CD4-positive, alpha-beta T cell treated with Interleukin-12 subunit alpha and Interleukin-12 subunit beta, for 1 hour (primary cell): ENCODE measurements at places on chromosomes 3 and 15.

DNA sequence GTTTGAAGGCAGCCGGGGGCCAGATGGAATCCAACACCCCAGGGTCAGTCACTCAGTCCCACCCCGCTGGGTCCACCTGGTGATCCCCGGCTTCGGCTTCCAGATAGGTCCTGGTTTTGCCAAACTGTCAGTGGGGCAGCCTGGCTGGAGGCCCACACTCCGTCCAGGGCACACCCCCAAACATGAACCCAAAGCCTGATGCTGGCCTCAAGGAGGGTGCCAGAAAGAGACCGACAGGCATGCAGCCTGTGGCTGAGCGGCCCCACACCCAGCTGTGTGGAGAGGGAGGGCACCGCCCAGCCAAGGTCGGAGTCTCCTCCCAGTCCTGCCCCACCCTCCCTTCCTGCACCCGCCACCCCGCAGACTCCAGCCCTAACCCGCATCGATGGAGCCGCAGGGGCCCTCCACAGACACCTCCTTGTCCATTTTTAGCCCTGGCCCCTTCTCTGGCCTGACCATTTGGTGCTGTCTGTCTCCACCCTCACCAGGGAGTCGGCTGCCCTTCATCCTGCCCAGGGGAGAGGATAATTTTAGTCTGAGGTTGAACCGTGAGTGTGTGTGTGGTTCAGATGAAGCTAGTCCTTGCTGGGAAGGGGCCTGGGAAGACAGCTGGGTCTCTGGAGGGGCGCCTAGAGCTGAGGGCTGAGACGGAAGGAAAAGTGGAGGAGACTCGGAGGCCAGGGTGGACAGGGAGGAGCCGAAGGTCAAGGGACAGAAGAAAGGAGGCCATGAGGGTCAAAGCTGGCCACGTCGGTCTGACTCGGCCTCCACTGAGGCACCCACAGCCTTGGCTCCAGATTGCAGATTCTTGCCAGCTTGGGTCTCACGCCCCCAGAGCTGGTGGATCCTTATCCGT is 23.1 kb downstream of the TNK2 start:
- DNase-seq = no peak

GRCh38 chr15:73305331-73306211 is 63.2 kb downstream of the HCN4 start:
- peak; percentile 30 for DNase-seq

DNA sequence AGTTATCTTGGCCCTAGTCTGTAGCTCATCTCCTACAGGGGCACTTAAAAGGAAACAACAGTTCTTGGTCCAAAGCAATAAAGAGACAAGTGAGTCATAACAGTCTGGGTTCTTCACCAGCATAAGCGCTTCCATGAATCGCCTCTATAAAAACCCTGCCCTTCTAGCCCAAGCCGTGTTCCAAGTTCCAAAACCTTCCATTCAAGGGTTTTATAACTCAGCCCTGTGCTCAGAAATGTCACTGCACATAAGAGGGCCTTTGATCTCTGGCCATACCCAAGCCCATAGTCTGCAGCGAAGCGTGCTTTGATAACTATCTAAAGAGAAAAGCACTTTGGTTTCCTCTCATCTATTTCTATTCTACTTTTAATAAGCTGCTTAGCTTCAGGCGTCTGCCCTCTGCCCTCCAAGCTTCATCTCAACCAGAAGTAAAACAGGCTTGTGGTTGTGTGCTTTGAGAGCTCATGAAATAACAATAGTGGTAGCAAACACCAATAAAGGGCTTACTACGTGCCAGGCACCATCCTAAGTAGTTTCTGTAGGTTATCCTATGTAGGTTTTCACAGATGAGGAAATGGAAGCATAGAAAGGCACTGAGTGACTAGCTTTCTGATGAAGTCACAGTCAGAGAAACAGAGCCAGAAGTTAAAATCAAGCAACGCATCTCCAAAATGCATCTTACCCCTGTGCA is 64.0 kb upstream of the AKAP13 start:
- DNase-seq = peak; percentile 38

GRCh38 chr15:26772154-26773066 is at the start of gene GABRB3:
TSS of gene GABRB3 (minus strand) at chr15:26773066.
- DNase-seq = no peak

DNA sequence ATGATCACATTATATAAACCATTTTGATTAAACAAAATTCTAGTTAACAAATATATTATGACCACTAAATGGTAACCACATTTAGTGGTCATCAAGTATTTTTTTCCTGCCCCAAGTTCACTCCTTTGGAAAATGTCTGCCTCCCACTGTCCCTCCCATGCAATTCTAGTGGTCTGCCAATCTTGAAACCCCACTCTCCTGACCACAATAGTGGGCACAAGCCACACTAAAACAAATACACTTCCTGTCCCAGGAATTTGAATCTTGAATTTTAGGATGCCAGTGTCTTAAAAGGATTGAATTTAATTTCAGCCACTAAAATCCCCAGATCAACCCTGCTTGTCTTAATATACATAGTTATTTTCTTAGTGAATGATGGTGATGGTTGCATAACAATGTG is 14.0 kb upstream of the GPR156 start:
- DNase-seq = no peak

GRCh38 chr15:80173022-80173759 is 20.4 kb downstream of the FAH start:
- DNase-seq = peak; percentile 69

GRCh38 chr3:88641033-88641604 is 466.3 kb upstream of the EPHA3 start:
- no peak for DNase-seq

DNA sequence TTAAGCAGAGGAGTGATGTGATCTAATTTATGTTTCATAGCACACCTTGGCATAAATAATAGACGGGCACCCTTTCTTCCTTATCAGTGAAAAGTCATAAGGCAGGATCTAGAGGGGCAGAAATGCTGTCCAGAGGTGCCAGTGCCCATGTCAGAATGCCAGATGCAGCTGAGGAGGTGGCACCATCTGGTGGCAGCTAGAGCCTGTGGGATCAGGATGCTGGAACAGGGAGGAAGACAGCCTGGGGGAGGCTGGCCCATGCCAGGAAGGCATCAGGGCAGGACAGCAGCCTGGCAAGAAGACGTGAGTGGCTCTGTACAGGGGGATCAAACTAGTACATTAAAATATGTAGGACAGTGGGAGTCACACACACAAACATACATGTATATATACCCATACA is 16.5 kb downstream of the MYH15 start:
- no peak for DNase-seq

- DNase-seq = no peak
Measured at GRCh38 chr3:97917813-97918536, 54.3 kb downstream of the RIOX2 start.

DNA sequence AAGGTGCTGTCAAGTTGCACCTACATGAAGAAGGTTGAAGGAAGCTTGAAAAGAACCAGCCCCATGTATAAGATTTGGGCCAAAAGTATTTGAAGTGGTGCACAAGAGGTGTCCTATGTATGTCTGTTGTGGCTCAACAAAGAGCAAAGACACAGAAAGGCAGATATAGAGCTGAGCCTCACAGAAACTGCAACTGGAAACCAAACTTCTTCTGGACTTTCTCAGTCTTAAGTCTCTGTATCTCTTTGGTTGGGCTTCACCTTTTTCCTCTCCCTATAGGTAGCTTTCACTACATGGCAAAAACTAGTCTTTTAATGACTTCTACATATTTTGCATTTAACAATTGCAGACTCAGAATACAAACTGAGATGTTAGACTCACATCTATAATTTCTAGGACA is 8.8 kb upstream of the CMC1 start:
- DNase-seq = no peak

DNA sequence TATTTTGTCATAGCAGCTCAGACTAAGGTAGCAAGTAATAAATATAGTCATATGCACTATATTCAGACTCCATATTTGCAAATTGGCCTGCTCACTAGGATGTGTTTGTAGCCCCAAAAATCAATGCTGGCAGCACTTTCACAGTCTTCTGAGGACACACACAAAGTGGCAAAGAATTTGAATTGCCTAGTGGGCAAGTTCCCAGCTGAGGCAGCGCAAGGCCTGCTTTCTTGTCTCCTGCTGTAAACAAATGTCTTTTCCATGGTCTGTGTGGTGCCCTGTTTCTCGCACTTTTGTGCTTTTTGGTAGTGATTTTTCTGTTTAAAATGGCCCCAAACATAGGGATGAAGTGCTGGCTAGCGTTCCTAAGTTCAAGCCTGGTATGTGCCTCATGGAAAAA is 416.0 kb downstream of the OCA2 start:
- DNase-seq = no peak

- DNase-seq = no peak
Measured at GRCh38 chr3:21691036-21691435, 60.0 kb downstream of the ZNF385D start.

GRCh38 chr15:52214553-52214952 is 23.4 kb upstream of the GNB5 start:
- DNase-seq = no peak

DNA sequence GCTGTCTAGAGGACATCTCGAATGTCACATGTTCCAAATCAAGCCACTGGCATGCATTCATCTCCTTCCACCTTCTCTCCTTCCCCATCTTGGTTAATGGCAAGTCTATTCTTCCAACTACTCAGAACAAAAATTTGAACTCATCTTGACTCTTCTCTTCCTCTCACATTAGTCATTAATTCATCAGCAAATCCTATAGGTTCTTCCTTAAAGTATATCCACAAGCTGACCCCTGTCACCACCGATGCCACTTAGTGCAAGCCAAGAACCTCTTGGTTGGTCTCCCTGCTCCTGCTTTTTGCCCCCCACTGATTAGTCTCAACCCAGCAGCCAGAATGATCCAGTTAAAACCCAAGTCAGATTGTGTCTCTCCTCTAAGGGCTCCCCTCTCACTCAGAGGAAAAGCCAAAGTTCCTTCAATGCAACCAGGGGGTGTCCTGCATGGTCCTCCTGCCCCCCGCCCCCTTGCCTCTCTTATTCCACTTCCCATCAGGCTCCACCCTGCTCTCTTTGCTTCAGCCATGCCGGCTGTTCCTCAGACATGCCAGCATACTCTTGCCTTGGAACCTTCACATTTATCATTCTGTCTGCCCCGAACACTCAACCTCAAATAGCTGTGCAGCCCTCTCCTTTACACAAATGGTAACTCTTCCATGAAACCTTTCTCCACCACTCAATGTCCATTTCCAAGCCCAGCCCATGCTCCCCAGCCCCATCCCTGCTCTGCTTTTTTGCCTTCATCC is 1.0 kb upstream of the GALNT15 start:
- DNase-seq = no peak

- DNase-seq = no peak
Measured at GRCh38 chr3:71103430-71103921, 480.1 kb downstream of the FOXP1 start.

GRCh38 chr3:122690096-122690495 is 9.5 kb downstream of the PARP14 start:
- DNase-seq = no peak

- no peak for DNase-seq
Measured at GRCh38 chr3:94179059-94179458, 116.2 kb downstream of the NSUN3 start.

- no peak for DNase-seq
Measured at GRCh38 chr3:16084887-16085286, 89.6 kb upstream of the GALNT15 start.

GRCh38 chr3:27324686-27325085 is 44.5 kb downstream of the NEK10 start:
- DNase-seq = no peak
